ENCODE measurements at places on chromosomes 1 and 21.
A peak's percentile ranks its signal among the peaks of the same experiment; 100 is the strongest.

DNA sequence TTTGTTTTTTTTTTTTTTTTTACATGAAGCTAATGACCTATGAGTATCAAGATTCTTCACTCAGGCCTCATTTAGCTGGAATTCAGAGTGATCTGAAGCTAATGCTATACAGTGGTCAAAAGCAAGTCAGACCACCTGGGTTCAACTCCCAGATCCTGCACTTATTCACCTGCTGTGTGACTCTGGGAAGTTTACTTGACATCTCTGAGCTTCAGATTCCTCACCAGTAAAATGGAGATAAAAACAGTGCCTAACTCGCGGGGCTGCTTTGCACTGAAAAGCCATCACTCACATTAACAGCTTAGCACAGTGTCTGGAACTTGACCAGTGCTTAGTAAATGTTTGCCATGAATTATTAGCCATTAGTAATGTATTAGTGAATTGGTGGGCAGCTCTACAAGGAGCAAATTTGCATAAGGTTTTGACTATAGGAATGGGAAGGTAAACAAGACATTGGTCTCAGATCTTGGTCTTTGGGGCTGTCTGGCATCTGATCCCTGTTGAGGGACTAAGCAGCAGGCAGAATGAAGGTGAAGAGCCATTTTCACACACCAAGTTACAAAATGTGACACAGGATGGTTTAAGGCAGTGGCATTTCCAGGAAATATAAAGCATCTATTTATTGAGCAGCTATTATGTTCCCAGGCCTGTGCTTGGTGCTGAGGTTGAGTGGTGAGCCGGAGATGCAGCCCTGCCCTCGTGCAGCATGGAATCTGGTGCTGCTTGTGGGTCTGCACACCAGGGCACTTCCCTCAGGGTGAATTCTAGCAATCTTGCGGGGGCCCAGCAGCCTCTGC lies 291.3 kb downstream of the RRAGC start:
- no peak for DNase-seq

- peak; percentile 8 for DNase-seq
These were observed 501.0 kb downstream of the SETD4 start for GRCh38 chr21:35559128-35559828.

GRCh38 chr1:225300381-225300780 lies 127.5 kb downstream of the LBR start:
- DNase-seq = no peak

GRCh38 chr1:186708694-186709097 lies 28.5 kb upstream of the PTGS2 start:
- DNase-seq = no peak

- DNase-seq = peak; percentile 76
These were observed 1.0 kb downstream of the MANEAL start for GRCh38 chr1:37794372-37795339.

- DNase-seq = peak; percentile 74
These were observed 247.3 kb downstream of the FOXD2 start for GRCh38 chr1:47684964-47685762.

- peak; percentile 59 for DNase-seq
These were observed 23.9 kb downstream of the DNAJC8 start for GRCh38 chr1:28208818-28209441.

DNA sequence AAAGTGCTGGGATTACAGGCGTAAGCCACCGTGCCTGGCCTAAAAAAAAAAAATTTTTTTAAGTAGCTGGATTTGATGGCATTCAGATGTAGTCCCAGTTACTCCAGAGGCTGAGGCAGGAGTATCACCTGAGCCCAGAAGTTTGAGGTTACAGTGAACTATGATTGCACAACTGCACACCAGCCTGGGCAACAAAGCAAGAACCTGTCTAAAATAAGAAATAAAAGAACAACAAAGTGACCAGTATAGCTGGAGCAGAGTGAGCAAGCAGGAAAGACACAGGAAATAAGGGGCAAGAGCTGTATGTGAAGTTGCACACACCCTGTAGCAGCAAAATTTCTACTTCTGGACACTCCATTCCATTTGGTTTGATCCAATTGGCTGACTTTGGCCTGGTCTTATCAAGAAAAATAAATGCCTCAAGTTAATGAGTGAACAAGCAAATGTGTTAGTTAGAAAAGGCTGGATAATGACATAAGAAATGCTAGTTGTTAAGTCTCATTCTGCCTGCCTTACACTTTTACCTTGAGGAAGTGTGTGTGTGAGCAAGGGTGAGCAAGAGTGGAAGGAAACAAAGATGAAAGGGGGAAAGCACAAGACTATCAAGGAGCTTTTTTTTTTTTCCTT lies 7.9 kb downstream of the ATP5IF1 start:
- DNase-seq = no peak

- no peak for DNase-seq
These were observed 154.5 kb upstream of the C1orf87 start for GRCh38 chr1:60228041-60228491.

- peak; percentile 7 for DNase-seq
These were observed 106.9 kb upstream of the LYPLAL1 start for GRCh38 chr1:219066631-219067349.

DNA sequence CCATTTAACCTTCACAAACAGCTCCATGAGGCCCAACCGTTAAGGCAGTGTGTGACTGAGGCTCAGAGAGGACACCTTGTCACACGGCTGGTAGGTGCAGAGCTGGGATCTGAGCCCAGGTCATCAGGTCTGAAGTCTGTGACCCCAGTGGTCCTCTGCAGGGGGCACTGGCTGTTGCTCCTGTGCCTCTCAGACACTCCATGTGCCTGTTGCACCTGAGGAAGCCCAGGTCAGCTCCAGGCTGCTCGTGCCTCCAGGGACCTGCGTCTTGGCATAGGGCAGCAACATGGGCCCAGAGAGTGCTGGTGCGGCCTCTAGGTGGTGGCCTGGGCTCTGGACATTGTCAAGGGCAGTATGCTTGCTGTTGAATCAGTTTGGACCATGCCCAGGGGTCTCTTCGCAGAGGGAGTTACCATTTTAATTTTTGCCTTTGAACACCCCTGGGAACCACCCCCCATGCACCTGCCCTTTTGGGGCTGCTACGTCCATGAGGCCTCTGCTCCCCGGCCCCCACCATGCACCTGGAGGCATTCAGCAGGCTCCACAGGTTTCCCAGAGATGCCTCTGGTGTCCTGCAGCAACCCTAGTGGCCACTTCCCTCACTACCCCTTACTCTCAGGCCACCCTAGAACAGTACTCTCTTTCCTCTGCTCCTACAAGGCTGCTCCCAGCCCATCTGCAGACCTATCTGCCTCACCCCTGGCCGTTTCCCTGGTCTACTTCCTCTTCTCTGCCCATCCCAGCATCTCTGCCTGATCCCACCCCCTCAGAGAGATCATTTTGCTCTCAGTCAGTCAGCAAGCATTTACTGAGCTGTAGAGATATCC lies 25.2 kb upstream of the EPS8L3 start:
- peak; percentile 66 for DNase-seq

GRCh38 chr1:7493711-7494454 lies 277.2 kb upstream of the VAMP3 start:
- DNase-seq = peak; percentile 88

DNA sequence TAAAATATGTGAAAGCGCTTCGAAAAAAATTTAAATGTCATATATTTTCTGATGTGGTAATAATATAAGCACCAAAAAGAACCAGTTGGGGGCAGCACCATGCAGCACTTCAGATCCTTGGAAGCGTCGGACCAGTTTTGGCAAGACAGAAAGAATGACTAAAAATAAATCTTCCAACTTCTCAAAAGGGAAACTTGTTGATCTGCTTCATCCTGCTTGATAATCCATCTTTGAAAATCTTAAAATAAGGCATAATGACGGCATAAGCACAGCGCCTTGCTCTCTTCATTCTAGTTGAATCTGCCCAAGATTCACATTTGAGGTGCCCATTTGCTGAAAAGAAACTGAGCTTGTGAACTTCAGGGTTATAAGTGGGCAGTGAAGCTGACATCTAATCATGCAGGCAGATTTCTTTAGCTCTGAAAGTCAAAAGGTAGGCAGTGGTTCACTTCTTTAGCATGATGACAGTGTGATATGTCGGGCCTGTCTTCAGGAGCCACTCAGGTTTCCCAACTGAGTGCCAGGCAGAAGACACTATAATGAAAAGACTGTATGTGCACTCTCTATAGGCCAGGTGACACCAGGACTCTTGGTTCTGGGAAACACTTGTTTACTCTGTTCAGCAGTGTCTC lies 19.8 kb upstream of the MUTYH start:
- DNase-seq = peak; percentile 37

DNA sequence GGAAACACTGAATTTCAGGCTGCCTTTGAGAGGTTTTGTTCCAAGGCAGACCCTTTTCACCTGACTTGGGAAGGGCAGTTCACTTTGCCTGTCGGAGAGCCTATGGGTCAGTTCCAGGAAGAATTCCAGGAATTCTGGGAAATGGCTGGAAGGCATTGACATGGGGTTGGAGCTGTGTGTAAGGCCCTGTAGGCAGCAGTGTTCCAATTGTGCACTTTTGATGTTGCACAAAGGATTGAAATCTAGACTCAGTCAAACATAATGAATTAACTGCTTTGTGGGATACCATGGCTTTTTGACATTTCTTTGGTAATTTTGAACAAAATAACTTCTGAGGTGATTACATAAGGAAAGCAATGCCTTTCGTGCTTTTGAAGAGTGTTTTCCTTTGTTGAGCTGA lies 184.6 kb downstream of the SDCCAG8 start:
- no peak for DNase-seq

GRCh38 chr1:21838359-21839157 lies 26.5 kb downstream of the LDLRAD2 start:
- DNase-seq = no peak

DNA sequence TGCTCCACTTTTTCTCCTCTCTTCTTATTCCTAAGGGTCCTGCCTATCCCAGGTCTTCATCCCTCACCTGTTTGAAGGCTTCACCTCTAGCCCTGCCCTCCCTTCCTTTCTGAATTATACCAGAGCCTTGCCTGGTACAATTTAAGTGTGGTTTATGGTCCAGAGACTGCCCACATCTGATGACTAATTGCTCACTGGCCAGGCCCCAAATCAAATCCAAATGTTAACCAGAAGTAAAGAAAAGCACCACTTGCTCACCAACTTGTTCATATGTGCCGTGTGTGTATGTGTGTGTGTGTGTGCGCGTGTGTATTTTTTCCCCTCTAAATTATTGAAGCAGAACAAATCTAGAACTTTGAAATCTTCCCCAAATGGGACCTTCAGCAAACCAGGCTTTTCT lies 26.4 kb downstream of the MYOM3 start:
- no peak for DNase-seq

DNA sequence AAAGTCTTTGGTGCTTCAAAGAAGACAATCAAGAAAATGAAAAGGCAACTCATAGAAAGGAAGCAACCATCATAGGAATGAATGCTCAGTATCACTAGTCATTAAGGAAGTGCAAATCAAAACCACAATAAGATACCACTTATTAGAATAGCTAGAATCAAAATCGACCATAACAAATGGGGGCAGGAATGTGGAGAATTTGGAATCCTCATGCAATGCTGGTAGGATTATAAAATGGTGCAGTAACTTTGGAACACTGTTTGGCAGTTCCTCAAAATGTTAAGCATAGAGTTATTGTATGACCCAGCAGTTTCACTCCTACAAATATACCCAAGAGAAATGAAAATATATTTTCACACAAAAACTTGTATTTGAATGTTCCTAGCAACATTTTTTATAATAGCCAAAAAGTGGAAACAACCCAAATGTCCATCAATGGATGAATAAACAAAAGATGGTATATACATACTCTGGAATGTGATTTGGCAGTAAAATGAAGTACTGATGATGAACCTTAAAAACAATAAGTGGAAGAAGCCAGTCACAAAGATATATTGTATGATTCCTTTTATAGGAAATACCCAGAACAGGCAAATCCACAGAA lies 105.6 kb downstream of the MIS18A start:
- no peak for DNase-seq

- no peak for DNase-seq
These were observed 49.4 kb downstream of the PTPRU start for GRCh38 chr1:29285771-29286170.

GRCh38 chr1:209155546-209155945 lies 428.0 kb upstream of the CAMK1G start:
- no peak for DNase-seq

GRCh38 chr21:38351961-38352521 lies 95.2 kb downstream of the KCNJ15 start:
- DNase-seq = no peak

- no peak for DNase-seq
These were observed 4.9 kb upstream of the CORT start for GRCh38 chr1:10444795-10445397.

- peak; percentile 22 for DNase-seq
These were observed 1.8 kb upstream of the CSMD2 start for GRCh38 chr1:34166625-34167361.

GRCh38 chr1:166814611-166815010 lies 24.7 kb upstream of the POGK start:
- DNase-seq = no peak

DNA sequence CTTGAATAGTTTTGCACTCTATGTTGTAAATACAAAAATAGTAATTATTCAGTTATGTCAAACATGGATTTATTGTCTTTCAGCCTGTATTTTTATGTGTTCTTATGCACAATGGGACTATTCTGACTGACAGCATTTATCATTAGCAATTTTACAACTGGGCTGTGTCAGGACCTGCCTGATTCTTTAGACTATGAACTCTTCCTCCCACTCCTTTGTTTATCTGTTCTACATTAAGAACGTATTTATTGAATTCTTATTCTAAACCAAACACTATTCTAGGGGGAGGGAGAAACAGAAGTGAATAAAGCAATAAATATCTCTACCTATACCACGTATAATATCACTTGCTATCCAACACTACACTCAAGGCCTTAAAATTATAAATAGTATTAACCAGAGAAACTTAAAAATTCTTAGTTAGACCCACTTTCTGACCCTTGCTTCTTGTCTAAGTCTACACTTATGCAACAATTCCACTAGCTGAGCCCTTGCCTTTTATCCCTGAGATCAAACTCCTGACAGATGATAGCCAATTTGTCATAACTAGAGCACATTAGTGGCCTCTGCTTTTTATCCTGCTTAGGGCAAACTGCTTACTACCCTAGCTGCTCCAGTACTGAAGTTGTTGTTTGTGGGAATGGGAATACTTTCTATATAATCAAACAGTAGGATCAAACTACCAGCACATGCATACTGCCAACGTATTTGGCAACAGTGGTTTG lies 494.3 kb downstream of the BRINP3 start:
- peak; percentile 4 for DNase-seq

GRCh38 chr1:212237651-212238050 lies 47.6 kb upstream of the PPP2R5A start:
- DNase-seq = no peak

GRCh38 chr21:39029086-39029755 lies 154.0 kb downstream of the PSMG1 start:
- DNase-seq = peak; percentile 77

DNA sequence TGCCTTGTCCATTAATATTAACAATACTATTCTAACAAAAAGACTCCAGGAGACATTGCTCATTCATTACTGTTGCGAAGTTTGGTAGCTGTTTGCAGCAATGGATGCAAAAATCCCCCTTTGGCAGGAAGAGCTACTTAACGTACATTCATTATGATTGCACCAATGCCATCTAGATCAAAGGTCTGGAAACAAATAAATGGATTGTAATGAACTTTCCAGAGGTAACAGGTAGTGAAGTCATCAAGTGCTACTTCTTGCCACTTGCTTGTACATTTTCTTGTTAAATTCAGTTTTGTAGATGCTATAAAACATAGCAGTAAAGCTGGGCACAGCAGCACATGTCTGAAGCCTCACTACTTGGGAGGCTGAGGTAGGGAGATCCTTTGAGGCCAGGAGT lies 93.9 kb downstream of the DDAH1 start:
- DNase-seq = no peak
